Thymus (tissue), 14 donors: ENCODE measurements at places on chromosomes 1 and 21. TPM values are rescaled to one million over a fixed set of nuclear protein-coding genes. Genes with fewer than 3 reads are reported as not detected.

DNA sequence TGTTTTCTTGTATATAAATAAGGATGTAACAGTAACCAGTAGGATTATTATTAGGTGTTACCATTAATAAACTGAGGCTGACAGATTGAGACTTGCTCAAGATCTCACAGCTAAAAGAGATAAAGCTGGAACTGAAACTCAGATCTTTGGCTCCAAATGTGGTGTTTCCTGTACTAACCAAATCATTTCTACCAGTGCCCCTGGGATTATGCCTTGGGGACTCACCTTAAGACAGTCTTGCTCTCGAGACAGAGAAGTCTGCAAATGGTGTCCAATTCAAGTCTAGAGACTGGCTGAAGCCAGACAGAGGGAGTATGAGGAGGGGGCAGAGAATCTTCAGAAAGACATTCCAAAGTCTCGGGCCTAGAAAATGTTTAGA lies 593 bp upstream of the CD53 start:
- peak overlapping the region; percentile 91 for H3K27ac ChIP-seq
- H3K4me3 ChIP-seq, result no peak overlapping the region
- no peaks in the 10 kb centered on the region for H3K27me3 ChIP-seq
- peaks cover 13% of the 10 kb centered on the region for H3K4me1 ChIP-seq
- no peak for DNase-seq
- no peaks in the 10 kb centered on the region for H3K36me3 ChIP-seq

- no peak overlapping the region for H3K4me3 ChIP-seq
- H3K4me1 ChIP-seq, result peaks cover 4% of the 10 kb centered on the region
- H3K36me3 ChIP-seq, result no peaks in the 10 kb centered on the region
- DNase-seq, result no peak
Measured at GRCh38 chr1:32886828-32887414, 630 bp downstream of the HPCA start.

DNA sequence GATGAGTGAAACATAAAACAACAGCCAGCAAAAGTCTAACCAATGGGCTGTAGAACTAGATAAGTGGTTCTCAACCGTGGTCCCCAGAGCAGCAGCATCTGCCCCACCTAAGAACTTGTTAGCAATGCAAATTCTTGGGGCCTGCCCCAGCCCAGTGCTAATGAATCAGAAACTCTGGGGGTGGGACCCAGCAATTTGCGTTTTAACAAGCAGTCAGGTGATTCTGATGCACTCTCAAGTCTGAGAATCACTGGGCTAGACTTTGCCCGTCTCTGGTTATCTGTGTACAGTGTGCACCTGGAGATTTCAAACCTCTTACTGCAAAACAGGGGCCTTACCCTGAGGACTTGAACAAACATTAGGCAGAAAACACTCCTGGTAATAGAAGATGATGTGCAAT lies 66.5 kb downstream of the PLXNA2 start:
- H3K4me1 ChIP-seq, result peaks cover 12% of the 10 kb centered on the region
- no peak overlapping the region for H3K4me3 ChIP-seq
- no peaks in the 10 kb centered on the region for H3K27me3 ChIP-seq
- DNase-seq, result no peak
- no peaks in the 10 kb centered on the region for H3K36me3 ChIP-seq
- no peak overlapping the region for H3K27ac ChIP-seq

The SLAMF8 gene
- polyA plus RNA-seq, result 13.3 TPM

The PTPRC gene
- polyA plus RNA-seq, result 130 TPM
